ENCODE measurements at places on chromosomes 2 and 18. TPM values are rescaled to one million over a fixed set of nuclear protein-coding genes. Genes with fewer than 3 reads are reported as not detected.

GRCh38 chr2:105797298-105797819 lies 52.6 kb downstream of the NCK2 start:
- DNase-seq: no peak

DNA sequence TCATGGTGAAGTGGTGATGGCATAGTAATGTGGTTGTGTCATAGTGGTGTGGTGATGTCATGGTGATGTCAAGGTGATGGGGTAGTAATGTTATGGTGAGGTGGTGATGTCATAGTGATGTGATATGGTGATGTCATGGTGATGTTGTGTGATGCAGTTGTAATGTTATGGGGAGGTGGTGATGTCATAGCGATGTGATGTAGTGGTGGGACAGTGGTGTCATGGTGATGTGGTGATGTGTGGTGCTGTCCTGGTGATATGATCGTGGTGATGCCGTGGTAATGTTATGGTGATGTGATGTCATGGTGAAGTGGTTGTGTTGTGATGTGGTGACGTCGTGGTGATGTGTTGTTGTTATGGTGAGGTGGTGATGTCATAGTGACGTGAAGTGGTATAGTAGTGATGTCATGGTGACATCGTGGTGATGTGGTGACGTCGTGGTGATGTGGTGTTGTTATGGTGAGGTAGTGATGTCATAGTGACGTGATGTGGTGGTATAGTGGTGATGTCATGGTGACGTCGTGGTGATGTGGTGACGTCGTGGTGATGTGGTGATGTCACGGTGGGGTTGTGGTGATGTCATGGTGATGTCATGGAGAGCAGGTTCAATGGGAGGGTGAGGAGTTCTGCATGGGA lies 242.7 kb upstream of the MYT1L start:
- no peak for DNase-seq

- DNase-seq: no peak
Observed at GRCh38 chr2:60652832-60653340, 99.4 kb upstream of the BCL11A start.

DNA sequence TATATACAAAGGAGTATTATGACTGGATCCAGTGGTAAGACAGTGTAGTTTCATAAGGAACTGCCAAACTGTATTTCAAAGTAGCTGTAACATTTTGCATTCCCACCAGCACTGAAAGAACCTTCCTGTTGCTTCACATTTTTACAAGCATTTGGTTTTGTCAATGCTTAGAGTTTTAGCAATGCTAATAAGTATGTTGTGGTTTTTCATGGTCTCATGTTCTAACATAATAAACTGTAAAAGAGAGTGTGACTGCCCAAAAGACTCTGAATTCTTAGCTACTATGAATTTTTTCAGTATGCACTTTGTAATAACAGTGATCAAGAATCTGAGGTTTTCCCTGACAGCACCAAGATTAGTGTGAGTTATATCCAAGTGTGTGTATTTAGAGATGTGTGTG lies 604.2 kb downstream of the XIRP2 start:
- DNase-seq: no peak

PTGR3 gene
- total RNA-seq: 27.9 TPM

Measured in testis (tissue), 5 donors.